Kidney epithelial cell (primary cell): ENCODE measurements at places on chromosomes 12 and 14. TPM values are rescaled to one million over a fixed set of nuclear protein-coding genes. Genes with fewer than 3 reads are reported as not detected.

- no peak for DNase-seq
Measured at GRCh38 chr12:56980941-56981530, 23.6 kb upstream of the RDH16 start.

DNA sequence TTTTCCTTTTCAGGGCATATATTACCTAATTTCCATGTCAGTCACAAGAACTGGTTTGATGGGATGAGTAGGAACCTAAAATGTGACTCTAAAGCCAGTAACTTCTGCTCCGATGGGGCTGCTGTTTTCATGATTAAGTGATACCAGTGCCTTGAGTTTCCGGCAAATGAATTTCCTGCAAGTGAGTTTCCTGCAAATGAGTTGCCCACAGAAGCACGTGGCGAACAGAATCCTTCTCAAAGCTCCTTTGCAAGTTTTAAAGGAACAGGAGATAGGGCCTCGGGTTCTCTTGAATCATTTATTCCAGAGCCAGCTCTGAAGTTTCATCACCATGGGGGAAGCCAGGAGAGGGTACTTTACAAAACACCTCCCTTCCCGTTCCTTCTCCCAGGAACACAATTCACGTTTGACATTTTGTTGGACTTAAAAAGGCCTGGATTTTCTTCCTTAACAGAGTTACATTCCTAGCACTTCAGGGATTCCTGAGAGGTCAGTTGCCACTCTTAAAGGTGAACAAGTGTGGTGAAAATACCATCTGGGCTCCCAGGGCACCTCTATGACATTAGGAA is 2.2 kb upstream of the PPTC7 start:
- DNase-seq, result no peak

GRCh38 chr12:50609292-50609874 is 104.6 kb downstream of the DIP2B start:
- no peak for DNase-seq

- no peak for DNase-seq
Measured at GRCh38 chr14:94386085-94387031, 2.0 kb downstream of the SERPINA1 start.

DNA sequence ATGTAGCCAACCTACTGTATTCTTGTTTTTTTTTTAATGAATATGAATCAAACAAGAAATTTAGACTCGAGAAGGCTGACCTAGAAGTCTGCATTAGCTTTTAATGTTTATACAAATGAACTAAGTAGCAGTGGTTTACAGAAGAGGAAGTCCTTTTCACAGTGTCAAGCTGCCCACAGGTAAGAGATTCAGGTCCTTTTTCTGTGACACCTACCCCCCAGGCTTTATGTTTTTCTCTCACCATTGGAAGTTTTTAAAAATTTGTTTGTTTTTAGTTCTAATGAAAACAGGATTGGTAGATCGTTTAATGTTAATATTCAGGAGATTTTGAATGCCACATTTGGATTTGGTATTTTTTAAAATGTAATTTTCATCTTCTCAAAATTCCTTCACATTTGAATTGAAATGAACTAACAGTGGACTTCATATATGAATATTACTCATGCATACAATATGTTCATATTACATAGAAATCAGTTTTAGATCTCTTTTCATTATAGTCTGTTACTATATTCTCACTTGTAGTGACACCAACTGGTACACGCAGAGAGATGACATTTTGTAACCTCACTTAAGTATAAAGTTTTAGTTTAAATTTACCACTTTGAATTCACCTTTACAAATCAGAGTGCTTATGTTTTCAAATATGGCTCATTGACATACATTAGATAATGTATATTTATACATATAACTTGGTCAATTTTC is 29.7 kb downstream of the ATF7IP start:
- no peak for DNase-seq

DNA sequence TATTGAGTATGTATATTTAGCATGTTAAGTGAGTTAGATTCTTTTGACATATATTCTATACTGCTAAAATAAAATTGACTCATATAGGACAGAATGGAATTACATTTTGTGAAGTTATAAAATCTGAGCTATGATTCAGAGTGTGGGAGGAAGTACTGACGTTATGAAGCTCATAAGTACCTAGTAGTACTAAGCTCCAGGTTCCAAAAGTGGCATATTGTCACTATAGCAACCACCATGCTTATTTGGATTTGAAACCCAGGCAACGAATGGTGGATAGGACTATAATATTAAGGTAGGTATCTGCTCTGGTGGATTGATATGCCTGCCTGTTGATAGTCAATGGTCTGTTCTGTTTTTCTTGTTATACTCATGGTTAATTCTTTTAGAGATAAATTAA is 2.2 kb upstream of the FBXO33 start:
- no peak for DNase-seq

Gene NFE2
- 0.07 and 0.17 TPM in 2 replicates for total RNA-seq
